NCI-H82 (cell line): ENCODE measurements at places on chromosomes 12 and 14.

DNA sequence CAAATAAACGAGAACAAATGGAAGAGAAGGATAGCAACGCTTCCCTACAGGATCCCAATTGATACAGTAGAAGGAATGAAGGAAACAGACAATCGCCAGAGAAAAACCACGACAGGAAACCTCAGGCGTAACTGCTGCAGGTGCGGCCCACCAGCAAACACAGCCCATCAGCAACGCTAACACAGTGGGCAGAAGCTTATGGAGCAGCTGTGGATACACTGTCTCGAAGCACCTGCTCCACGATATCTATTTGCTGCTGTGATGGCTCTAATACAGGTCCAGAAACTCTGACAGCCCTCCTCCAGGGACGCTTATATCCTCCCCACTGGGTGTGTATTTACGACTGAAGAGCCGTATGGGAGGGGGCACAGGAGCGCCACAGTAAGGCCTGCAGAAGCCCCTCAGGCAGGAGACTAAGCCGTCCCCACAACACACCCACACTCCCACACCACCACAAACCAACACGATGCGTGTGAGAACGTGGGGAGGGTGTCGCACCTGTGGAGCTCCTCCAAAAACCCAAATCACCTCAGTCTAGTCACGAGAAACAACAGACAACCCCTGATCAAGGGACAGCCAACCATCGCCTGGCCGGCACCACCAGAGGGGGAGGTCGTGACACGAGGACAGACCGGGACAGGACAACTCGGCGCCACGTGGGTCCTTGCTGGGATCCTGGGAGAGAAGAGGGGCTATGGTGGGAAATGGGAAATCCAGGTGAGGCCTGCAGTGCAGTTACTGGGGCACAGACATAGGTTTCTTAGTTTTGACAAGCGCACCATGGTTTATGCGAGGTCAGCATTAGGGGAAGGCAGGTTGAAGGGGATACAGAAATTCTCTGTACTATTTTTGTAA is 24.0 kb downstream of the POLE start:
- DNase-seq: no peak

GRCh38 chr14:30484201-30484600 is 74.8 kb upstream of the G2E3 start:
- DNase-seq: no peak

GRCh38 chr12:119011231-119011630 is 29.9 kb downstream of the SRRM4 start:
- DNase-seq: peak; percentile 14

GRCh38 chr14:71566276-71566675 is 366.0 kb upstream of the RGS6 start:
- no peak for DNase-seq

- peak; percentile 93 for DNase-seq
Measured at GRCh38 chr14:44988694-44989093, 26.7 kb downstream of the TOGARAM1 start.

GRCh38 chr12:112386726-112387125 is 4.5 kb upstream of the HECTD4 start:
- peak; percentile 66 for DNase-seq

- DNase-seq: no peak
Measured at GRCh38 chr12:107375231-107375630, 281.9 kb upstream of the CRY1 start.

- DNase-seq: no peak
Measured at GRCh38 chr12:87136330-87136976, 880.3 kb upstream of the MGAT4C start.

DNA sequence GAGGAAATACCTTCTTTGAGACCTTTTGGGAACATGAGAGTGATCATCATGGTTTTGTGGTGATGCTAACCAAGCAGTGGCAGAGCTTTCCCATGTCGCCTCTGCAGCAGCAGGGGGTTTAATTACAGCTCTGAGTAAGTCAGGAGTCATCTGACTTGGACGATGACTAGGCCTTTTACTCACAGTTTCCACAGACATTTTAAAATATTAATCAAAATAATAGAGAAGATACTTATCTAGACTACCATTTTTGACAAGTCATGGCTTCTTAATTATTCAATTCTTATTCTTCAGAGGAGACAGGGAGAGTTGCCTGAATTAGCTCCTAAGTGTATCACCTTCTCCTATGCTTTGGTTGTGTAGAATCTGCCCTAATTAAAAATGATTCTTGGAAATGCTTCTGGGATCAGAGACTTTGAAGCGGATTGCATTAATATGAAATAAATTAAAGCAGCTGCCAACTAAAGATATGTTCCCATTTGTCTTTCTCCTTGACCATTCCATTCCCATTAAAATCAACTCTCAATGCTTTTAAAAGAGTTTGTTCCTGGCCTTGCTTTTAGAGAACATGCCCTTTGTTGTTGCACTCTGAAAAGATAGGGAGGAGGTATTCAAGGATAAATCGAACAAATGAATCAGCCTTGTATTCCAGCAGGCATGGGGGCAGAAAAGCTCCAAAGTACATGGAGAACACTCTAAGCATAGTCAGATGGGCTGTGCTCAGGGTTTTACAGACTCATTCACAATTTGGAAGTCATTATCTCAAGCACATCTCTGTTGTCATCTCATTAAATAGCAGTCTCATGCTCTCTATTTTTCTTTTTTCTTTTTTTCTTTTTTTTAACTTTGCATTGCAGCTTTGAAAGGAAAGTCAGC is 7.7 kb upstream of the IFNG-AS1 start:
- DNase-seq: no peak

DNA sequence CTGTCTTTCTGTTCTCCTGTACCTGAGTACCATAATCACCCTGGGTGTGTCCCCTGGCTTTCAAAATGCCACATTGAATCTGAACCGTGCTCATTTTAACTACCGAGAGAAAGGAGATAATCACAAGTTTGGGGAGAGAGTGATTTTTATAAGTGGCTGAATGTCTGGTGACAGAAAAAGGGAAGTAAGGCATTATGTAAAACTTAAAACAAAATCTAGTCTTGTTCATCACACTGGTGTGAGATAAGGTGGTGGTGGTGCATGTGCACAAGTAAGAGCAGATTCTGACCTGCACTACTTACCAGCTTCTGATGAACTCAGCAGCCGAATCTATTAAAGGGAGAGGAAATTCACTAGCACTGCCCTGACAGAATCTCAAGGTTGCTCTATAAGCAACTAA is 56.3 kb downstream of the SPPL3 start:
- DNase-seq: no peak

DNA sequence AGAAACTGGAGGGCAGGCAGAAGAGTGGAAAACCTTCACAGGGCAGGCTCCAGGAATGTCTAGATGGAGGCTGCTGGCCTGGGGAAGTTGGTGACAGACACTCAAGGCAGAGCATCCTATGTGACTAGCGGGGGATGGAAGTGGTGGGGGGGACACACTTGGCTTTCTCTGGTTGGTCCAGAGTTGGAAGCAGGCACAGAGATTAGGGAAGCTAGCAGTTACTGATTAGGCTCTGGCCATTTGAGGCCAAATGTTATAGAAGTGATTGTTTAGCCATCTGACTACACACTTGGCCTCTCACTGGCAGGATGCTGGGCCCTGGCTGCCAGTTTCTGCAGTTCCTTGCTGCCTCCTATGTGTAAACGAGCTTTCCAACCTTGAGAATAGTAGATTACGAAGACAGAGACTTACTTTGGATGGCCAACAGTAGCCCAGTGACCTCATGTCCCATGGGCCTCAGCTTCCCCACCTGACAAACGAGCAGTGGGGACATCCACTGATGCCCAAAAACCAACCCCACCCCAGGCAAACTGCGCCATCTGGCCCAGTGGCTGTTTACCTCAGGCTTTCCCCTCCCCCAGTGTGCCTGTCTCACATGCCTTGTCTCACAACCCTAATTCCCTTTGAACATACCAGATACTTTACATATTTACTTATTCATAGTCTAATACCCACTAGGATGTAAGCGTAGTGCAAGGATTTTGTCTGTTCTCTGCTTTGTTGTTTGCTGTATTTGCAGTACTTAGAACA is 102.7 kb downstream of the PAPLN start:
- DNase-seq: peak; percentile 95

DNA sequence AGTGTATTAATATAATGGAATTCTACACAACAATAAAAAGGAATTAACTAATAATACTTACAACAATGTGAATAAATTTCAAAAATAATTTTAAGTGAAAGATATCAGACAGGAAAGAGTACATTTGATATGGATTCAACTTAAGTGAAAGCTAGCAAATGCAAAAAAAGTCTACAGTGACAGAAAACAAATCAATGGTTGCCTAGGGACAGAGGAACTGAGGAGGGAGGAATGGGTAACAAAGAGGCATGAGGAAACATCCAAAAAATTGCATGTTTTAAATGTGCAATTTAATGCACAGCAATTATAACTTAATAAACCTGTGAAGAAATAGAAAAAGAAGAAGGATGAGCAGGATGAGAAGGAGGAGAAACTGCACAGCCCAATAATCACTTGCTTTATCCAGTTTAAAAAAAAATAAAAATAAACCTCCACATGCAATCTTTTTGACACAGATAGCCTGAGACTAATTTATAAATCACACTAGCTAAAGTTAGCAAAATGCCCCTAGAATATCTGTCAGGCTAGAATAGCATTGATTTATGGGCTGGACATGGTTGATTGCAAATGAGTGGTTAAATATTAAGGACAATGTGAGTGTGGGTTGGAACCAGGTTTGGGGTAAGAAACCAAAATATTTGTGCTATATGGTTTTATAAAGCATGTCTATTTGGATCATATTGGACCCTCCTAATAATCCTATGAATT is 1089.1 kb downstream of the TRHDE start:
- DNase-seq: no peak

- no peak for DNase-seq
Measured at GRCh38 chr14:73762375-73762822, 48.2 kb upstream of the PNMA1 start.

DNA sequence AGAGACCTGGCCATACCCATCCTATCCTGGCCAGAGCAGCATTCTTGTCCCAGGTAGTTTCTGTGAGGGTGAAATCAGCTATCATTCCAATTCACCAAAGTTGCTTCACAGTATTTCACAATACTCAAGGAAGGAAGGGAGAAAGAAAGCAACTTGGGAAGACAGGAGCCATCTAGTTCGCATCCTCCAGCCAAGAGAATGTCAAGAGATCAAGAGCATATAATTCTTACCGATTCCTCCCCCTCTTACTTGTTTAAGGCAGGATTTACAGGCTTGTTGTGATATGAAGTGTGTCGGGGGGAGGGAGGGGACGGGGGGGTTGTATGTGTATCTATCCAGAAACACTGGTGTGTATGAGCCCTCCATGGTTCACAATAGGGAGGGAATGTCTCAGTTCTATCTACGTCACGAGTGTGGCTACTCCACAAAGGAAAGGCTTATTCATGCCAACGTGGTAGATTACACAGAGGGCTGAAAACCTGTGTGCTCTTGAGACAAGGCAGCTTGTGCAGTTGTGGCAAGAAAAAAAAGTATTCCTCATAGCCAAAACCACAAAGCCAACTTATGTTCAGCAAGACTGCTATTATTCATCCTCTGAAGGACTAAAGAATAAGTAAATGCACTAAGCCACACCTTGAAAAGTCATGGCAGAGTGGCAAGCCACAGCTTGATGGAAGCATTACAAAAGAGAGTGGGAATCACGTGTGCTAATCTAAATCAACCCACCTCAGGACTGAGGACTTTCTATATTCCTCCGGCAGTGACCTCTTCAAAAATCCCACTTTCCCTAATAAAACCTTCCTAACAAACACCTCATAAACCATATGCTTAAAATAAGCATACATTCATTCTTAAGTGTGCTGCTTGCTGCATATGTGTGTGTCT is 35.0 kb downstream of the CORO1C start:
- DNase-seq: no peak
